ENCODE measurements at places on chromosomes 2 and 18.

GRCh38 chr18:10442551-10442971 is 11.9 kb upstream of the APCDD1 start:
- no peak for DNase-seq

GRCh38 chr2:237998530-237998929 is 31.7 kb downstream of the UBE2F start:
- no peak for DNase-seq

GRCh38 chr2:147851244-147851930 is 6.6 kb downstream of the ACVR2A start:
- DNase-seq, result no peak

DNA sequence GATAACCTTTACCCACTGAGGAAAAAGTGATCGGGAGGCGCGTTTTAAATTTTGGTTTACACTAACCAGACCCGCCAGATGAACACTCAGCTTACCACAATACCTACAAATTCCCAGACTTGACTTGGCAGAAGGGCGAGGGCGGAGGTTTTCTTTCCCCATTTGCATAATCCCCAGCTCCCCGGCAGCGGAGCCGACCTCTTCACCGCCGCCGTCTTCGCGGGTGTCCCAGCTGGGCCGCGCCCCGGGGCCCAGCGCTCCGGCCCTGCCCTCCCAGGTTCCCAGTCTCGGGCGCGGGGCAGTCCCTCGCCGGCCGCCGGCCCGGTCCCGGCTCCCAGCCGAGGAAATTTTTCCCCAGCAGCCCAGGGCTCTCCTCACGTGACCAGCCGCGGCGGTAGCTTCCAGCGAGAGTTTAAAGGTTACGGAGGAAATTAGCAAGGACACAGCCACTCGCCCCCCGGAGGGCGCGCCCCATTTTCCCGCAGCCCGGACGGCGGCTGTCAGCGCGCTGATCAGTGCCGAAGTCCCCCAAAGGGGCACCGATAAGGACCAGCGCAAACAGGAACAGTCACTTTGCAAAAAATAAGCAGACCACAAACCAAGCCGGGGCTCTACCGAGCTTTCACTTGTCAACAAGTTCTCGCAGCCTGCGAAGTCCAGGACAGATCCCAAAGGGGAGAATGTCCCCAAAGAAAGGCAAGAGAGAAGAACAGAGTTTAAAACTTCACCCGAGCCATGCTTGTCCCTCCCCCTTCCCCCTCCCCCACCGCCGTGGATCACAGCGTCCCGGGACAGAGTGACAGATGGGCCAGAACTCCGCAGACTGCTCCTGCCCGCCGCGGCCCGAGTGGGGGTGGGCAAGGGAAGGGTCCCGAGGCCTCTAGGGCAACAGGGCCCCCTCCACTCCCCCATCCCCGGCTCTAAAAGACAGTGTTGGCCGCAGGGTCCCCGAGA is 1.3 kb upstream of the PRKCE start:
- DNase-seq, result no peak

- DNase-seq, result no peak
Measured at GRCh38 chr2:175436076-175436475, 254.6 kb upstream of the ATP5MC3 start.

DNA sequence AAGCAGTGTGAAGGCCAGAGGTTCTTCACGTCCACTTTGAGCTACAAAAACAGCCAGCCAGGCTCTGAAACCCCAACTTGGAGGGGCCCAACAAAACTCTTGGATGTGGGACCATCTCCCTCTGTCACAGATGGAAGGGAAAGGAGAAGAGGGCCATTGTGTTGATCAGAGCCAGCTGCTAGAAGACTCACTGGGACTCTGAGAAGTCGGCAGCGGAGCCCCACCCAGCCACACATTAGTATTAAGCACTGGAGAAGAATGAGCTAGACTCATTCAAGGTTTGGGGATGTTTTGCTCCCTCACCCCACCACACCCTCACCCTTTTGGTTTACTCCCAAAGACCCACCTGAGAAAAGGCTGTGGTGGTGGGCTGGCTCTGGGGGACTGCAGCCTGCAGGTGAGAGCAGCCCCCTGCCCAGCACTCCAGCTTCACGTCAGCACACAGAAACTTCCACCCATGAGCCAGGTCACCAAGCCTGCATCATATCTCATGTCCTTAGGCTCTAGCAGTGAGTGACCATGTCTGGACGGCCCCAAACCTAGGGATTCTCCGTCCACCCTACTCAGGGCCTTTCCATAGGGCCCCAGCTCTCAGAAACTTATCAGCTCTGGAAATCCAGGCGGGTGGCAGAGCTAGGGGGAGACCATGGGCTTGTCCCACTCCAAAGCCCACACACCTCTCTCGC is 12.6 kb downstream of the TEX51 start:
- DNase-seq, result no peak

DNA sequence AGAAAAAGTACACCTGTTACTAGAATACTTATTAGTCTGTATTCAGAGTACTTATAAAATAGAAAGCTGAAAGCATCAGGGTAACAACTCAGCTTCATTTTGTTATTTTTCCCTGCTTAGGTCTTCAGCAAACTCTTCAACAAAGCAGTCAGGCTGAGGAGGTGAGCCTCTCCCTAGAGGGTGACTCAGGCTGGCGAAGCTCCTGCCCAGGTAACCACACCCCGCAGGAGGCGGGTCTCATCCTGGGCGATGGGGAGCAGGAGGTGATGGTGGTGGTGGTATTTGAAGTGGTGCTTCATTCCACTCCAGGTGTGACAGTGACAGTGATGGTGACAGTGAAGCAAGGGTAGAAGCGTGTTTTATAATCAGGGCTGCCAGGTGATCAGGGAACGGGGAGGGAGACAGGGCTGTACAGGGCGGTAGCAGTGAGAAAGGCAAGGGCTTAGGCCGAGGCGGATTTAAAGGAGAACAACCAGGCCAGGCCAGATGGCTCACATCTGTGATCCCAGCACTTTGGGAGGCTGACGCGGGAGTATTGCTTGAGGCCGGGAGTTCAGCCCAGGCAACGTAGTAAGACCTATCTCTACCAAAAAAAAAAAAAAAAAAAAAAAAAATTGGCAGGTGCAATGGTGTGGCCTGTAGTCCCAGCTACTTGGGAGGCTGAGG is 127.1 kb downstream of the SOCS6 start:
- DNase-seq, result no peak

DNA sequence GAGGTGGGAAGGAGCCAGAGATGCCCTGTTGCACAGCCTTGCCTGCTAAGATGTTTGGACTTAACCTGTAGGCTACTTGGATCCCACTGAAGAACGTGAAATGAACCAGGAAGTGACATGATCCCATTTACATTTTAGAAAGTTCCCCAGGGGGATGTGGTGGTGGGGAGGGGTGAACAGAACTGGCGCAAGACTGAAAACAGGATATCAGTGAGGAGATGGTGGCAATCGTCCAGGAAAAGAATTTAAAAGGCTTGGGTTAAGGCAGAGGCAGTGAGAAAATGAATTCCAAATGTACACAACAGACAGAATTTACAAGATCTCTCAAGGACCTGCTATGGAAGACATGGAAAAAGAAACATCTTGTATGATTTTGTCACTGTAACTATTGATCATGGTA is 42.3 kb downstream of the SULT1C2 start:
- DNase-seq, result no peak

GRCh38 chr2:226159875-226160479 is 639.6 kb downstream of the IRS1 start:
- DNase-seq, result no peak

DNA sequence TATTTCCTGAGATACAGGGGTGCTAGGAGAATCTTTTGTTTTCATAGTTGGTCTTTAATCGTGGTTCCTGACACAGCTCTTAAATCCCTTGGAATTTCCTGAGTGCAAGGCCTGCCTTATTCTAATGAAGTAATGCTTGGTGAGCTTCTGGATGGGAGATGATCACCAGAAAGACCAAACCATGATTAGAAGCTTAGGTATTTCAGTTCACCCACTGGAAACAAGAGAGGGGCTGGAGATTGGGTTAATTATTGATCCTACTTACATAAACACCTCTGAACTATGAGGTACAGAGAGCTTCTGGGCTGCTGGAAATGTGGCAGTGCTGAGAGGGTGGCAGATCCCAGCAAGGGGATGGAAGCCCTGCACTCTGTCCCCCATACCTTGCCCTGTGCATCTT is 406.8 kb downstream of the THSD7B start:
- peak; percentile 92 for DNase-seq

DNA sequence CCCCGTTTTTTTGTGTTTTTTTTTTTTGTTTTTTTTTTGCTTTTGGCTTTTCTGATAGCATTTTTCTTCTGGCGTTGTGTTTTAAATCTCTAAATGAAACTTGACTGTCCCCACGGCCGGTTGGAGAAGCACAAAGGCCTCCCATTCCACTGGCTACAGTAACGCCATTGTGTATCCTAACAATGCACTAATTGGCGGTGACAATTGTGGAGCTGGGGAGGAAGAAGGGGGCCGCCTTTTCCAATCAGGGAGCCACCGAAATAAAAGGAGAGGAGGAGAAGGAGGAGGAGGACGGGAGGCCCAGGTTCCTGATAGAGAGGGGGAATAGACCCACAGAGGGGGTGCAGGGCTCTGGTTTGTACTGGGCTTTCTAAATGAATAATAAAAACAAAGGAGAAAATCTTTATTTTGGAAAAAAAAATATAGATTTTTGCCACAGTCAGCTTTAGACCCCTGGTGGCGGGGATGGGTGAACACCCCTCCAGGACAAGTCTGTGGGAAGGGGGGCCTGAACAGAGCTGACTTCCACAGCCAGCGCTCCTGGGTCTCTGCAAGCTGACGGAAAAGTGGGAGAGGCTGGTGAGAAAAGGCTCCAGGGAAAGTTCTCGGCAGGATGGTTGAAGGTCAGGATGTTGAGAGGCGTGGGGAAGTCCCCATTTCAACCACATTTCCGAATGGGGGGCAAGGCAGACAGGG is 43.7 kb upstream of the FZD5 start:
- no peak for DNase-seq

GRCh38 chr2:100757621-100758394 is 62.1 kb upstream of the NPAS2 start:
- no peak for DNase-seq

- no peak for DNase-seq
Measured at GRCh38 chr2:203797276-203797675, 70.3 kb upstream of the CTLA4 start.

GRCh38 chr2:72780477-72780876 is 45.4 kb downstream of the EXOC6B start:
- DNase-seq, result no peak

DNA sequence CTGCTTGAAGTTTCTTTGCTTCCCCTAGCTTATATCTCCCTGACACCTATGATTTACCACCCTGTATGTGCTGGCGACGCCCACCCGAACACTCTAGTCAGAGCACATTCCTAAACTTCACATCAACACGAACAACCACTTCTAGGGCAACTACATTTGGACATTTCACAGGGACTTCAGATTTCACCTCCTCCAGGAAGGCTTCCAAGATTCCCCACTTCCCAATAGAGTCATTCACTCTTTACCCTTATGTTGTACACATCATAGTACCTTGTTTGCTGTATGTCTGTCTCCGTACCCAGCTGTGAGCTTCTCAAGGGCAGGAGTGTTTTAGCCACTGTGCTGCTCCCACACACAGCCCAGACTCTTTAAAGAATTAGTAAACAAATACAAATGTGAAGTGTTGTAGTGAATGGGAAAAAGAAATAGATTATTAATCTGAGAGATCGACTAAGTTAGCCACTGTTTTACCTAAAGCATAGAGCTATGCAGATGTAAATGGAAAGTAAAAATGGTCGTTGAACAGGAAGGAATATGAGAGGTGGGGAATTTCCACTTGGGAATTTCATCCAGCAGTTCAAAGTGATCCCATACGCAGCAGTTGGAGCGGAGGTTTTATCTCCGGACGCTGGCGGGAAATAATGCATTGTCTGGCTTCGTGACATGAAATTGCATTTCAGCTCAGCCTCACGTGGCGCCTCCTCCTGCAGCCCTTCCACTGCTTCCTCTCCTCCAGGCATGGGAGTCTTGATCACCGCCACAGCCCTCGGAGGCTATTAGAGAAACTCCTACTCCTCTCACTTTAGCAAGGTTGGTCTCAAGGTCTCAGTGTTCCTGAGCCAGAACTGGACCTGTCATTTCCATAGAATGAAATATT is 233.4 kb upstream of the COPS8 start:
- DNase-seq, result no peak

GRCh38 chr2:227347117-227347516 is 22.1 kb downstream of the MFF start:
- no peak for DNase-seq

GRCh38 chr2:85911814-85912692 is 23.3 kb upstream of the ST3GAL5 start:
- peak; percentile 80 for DNase-seq

DNA sequence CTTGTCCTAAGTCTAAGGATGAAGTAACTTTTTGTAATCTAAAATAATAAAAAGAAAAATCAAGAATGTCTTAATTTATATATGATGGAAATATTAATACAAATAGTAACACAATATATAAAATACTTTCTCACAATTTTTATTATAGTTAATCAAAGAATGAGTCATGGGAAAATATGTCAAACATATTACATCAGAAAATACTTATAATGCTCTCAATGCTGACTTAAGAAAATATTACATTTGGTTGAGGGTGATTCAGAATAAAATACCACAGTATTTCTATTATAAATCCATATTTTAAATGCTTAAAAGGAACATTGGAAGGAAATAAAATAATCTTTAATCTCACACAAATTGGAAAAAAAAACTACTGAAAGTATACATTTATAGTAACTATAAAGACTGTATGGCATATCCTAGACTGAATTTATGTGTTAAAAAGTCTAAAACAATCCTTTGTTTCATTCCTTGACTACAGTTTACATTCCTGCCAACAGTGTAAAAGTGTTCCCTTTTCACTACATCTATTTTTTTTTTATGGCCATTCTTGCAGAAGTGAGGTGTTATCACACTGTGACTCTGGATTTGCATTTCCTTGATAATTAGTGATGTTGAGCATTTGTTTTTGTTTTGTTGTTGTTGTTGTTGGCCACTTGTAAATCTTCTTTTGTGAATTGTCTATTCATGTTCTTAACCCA is 1573.5 kb upstream of the ACVR2A start:
- DNase-seq, result no peak

DNA sequence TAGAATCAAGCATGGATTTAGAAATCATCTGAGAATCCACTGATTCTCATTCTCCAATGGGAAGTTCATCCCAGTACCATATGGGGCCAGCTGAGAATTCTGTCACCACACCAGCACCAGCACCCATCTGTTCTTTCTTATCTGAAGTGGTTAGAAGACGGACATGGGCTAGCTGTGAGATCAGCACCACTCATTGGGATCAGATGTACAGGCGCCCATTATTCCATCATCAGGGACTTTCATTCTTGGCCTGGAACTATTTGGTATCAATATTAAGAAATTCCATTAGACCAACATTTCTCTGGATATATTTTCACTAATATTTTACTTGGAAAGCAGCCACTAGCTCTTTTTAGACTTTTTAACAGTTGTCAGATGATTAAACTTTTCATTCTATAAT is 185.9 kb upstream of the LINC00305 start:
- DNase-seq, result no peak

DNA sequence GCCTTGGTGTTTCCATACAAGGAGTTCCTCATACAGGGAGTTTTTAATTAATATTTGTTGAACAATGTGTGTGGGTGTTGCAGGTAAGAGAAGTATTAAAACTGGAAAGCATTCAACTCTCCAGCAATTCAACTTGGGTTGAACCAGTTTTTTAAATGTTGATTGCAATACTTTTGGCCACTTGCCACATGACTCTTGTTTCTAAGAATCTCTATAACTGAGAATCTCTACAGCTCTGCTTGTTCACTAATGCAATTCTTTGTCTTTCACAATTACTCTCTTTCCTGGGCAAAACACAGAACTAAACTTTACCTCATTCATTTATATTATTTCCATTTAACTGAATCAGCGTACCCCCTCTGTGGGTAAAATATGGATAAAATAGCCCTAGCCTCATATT is 429.4 kb downstream of the ARHGAP15 start:
- no peak for DNase-seq

Data from RCC 7860 (cell line).